ENCODE measurements at places on chromosomes 5 and 9. TPM values are rescaled to one million over a fixed set of nuclear protein-coding genes. Genes with fewer than 3 reads are reported as not detected.

The RANBP6 gene
- total RNA-seq: 20.2 TPM

The ADAMTSL2 gene
- total RNA-seq: not detected

The ADAMTS6 gene
- 1.8 TPM for total RNA-seq

The PCDHGB7 gene
- total RNA-seq: not detected

The PAEP gene
- total RNA-seq: not detected

The NIPAL4 gene
- total RNA-seq: not detected

The PCDHGA12 gene
- total RNA-seq: not detected

The GABBR2 gene
- not detected for total RNA-seq

The LECT2 gene
- not detected for total RNA-seq

The FAM221B gene
- not detected for total RNA-seq

The GAS1 gene
- 0.18 TPM for total RNA-seq

The OR1J1 gene
- total RNA-seq: not detected

The CD72 gene
- 15.0 TPM for total RNA-seq

The NEURL1B gene
- total RNA-seq: 3.9 TPM

The MEIKIN gene
- not detected for total RNA-seq

The UNC5A gene
- not detected for total RNA-seq

The PRR16 gene
- total RNA-seq: not detected

The MCIDAS gene
- not detected for total RNA-seq

The CDX1 gene
- not detected for total RNA-seq

The PCDH12 gene
- total RNA-seq: 0.26 TPM

The ZFP2 gene
- 0.21 TPM for total RNA-seq
